Activated CD8-positive, alpha-beta memory T cell treated with anti-CD3 and anti-CD28 coated beads, Interleukin-2, amount 10 ng/mL, durations not matched to agents 7 days and 5 days (primary cell): ENCODE measurements at places on chromosomes 6 and 20.

DNA sequence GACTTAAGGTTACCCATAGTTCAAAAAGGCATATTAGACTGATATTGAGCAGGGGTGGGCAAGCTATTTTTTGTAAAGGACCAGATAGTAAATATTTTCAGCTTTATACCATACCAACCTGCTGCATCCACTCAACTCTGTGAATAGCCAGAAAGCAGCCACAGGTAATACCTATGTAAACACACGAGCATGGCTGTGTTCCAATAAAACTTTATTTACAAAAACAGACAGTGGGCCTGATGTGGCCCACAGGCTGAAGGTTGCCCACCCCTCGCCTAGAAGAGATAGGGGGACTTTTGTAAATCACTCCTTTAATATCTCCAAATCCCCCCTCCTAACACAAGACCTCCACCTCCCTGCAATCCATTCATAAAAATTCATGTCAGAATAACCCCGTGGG, 64.4 kb downstream of the PSMG4 start:
- peaks cover 13% of the 10 kb centered on the region for H3K4me1 ChIP-seq
- no peak overlapping the region for H3K27ac ChIP-seq
- DNase-seq, result no peak

GRCh38 chr6:146984251-146984924, 219.8 kb upstream of the STXBP5 start:
- H3K36me3 ChIP-seq, result no peaks in the 10 kb centered on the region
- H3K27me3 ChIP-seq, result no peaks in the 10 kb centered on the region
- H3K4me3 ChIP-seq, result no peak overlapping the region

- no peaks in the 10 kb centered on the region for H3K4me1 ChIP-seq
- H3K4me3 ChIP-seq, result no peak overlapping the region
These were observed 369.1 kb downstream of the CDH4 start for GRCh38 chr20:61621035-61621730.

- H3K27ac ChIP-seq, result peak overlapping the region; percentile 41
- peaks cover 20% of the 10 kb centered on the region for H3K27me3 ChIP-seq
- no peak for DNase-seq
- H3K4me1 ChIP-seq, result peaks cover 27% of the 10 kb centered on the region
- peaks cover 21% of the 10 kb centered on the region for H3K36me3 ChIP-seq
These were observed 896 bp downstream of the RPP21 start for GRCh38 chr6:30345852-30346251.

GRCh38 chr6:158557927-158558326, 2.0 kb upstream of the TMEM181 start:
- no peak overlapping the region for H3K4me3 ChIP-seq
- H3K27ac ChIP-seq, result no peak overlapping the region
- DNase-seq, result no peak
- H3K36me3 ChIP-seq, result peaks cover 4% of the 10 kb centered on the region
- H3K27me3 ChIP-seq, result peaks cover 9% of the 10 kb centered on the region
- peaks cover 31% of the 10 kb centered on the region for H3K4me1 ChIP-seq

- no peak overlapping the region for H3K4me3 ChIP-seq
- no peak overlapping the region for H3K27ac ChIP-seq
- no peaks in the 10 kb centered on the region for H3K36me3 ChIP-seq
- no peaks in the 10 kb centered on the region for H3K4me1 ChIP-seq
These were observed 689.7 kb upstream of the GJE1 start for GRCh38 chr6:141443032-141443431.

- no peaks in the 10 kb centered on the region for H3K36me3 ChIP-seq
- H3K27me3 ChIP-seq, result no peaks in the 10 kb centered on the region
- DNase-seq, result no peak
- no peak overlapping the region for H3K4me3 ChIP-seq
- no peak overlapping the region for H3K27ac ChIP-seq
- no peaks in the 10 kb centered on the region for H3K4me1 ChIP-seq
These were observed 34.7 kb upstream of the STXBP5 start for GRCh38 chr6:147169529-147169928.

GRCh38 chr6:19311786-19312185, 525.4 kb upstream of the ID4 start:
- no peaks in the 10 kb centered on the region for H3K4me1 ChIP-seq
- DNase-seq, result no peak
- H3K27me3 ChIP-seq, result no peaks in the 10 kb centered on the region
- H3K27ac ChIP-seq, result no peak overlapping the region

DNA sequence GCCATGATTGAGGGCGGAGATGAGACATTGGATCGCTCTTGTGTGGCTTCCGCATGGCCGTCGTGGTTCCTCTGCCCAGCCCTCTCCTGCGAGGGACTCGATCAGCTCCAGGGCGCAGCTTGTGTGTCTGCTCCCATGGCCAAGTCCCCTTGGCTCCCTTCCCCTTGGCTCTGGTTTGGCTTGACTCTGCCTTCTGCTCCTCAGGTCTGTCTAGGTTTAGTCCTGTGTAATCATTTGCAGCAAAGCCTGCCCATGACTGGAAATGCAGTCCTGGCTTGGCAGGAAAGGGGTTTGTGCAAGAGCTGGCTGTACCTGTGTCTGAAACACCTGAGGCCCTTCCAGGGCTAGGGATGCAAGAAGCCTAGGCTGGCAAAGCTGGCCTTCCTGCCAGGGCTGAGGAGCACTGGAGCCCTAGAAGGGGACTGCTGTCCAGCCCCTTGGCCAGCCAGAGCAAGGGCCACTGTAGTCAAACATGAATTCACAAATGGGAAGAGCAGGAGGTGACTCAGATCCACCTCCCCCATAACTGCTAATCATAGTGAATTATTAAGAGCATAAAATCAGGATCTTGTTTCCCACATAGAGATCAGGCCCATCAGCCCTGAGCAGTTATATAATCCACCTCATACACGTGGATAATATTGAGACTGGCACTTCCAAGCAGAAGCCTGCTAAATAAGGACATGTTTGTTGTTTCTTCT, 196.8 kb downstream of the FARS2 start:
- no peaks in the 10 kb centered on the region for H3K27me3 ChIP-seq
- no peak overlapping the region for H3K27ac ChIP-seq
- DNase-seq, result no peak
- H3K4me1 ChIP-seq, result no peaks in the 10 kb centered on the region
- H3K4me3 ChIP-seq, result no peak overlapping the region
- peaks cover 1% of the 10 kb centered on the region for H3K36me3 ChIP-seq

- H3K27ac ChIP-seq, result peak overlapping the region; percentile 10
- no peaks in the 10 kb centered on the region for H3K27me3 ChIP-seq
- no peak overlapping the region for H3K4me3 ChIP-seq
- peaks cover 51% of the 10 kb centered on the region for H3K4me1 ChIP-seq
These were observed 62.2 kb upstream of the DDR1 start for GRCh38 chr6:30821862-30822784.

GRCh38 chr20:62485701-62486089, 9.9 kb upstream of the GATA5 start:
- no peak overlapping the region for H3K4me3 ChIP-seq
- no peak for DNase-seq
- peaks cover 60% of the 10 kb centered on the region for H3K27me3 ChIP-seq

DNA sequence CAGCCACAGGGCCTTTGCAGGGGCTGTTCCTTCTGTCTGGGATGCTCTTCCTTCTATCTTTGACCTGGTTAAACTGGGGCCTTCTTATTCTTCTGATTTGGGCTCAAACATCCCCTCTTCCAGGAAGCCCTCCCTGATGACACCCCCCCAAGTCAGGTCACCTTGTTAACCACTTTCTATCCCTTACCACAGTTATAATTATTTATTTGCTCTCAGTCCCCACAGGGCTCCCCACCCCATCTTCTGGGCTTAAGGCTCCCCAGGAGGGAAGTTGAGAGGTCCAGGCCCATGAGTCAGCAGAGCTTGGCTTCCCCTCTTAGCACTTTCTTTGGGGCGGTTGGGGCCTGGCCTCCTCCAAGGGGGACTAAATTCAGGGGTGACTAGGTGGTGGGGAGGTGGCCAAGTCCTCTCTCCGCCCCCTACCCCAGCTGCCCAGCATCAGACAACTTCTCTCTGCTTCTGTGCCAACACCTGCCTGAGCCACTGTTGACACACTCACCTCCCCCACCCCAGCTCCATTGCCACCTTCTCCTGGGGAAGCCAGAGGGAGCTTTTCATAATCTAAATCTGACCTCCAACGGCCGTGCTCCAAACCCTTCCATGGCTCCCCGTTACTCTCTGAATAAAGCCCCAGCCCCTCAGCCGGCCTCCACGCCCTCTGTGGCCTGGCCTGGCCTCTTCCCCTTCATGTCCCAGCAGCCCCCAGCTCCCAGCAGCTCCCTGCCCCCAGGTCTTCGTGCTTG, 70.0 kb downstream of the CEBPB start:
- no peak overlapping the region for H3K4me3 ChIP-seq
- H3K4me1 ChIP-seq, result peaks cover 33% of the 10 kb centered on the region
- peaks cover 5% of the 10 kb centered on the region for H3K27me3 ChIP-seq
- H3K27ac ChIP-seq, result peak overlapping the region; percentile 5
- no peak for DNase-seq
- no peaks in the 10 kb centered on the region for H3K36me3 ChIP-seq

GRCh38 chr20:50678169-50678898, 13.0 kb downstream of the RIPOR3 start:
- H3K27ac ChIP-seq, result no peak overlapping the region
- no peaks in the 10 kb centered on the region for H3K36me3 ChIP-seq
- no peaks in the 10 kb centered on the region for H3K4me1 ChIP-seq

- peaks cover 11% of the 10 kb centered on the region for H3K4me1 ChIP-seq
- H3K27me3 ChIP-seq, result peaks cover 60% of the 10 kb centered on the region
- no peak for DNase-seq
These were observed 2.0 kb downstream of the TTLL9 start for GRCh38 chr20:31872406-31872805.

- H3K27me3 ChIP-seq, result no peaks in the 10 kb centered on the region
- no peak overlapping the region for H3K27ac ChIP-seq
- H3K36me3 ChIP-seq, result peaks cover 3% of the 10 kb centered on the region
- H3K4me3 ChIP-seq, result no peak overlapping the region
- peaks cover 25% of the 10 kb centered on the region for H3K4me1 ChIP-seq
These were observed 2.7 kb upstream of the ABHD16B start for GRCh38 chr20:63858393-63859165.

GRCh38 chr20:16364320-16364687, 208.9 kb downstream of the KIF16B start:
- no peak overlapping the region for H3K4me3 ChIP-seq
- DNase-seq, result no peak
- no peaks in the 10 kb centered on the region for H3K4me1 ChIP-seq
- no peak overlapping the region for H3K27ac ChIP-seq
- H3K36me3 ChIP-seq, result no peaks in the 10 kb centered on the region

- H3K36me3 ChIP-seq, result no peaks in the 10 kb centered on the region
- no peak overlapping the region for H3K4me3 ChIP-seq
- H3K27ac ChIP-seq, result no peak overlapping the region
- no peaks in the 10 kb centered on the region for H3K4me1 ChIP-seq
- peaks cover 21% of the 10 kb centered on the region for H3K27me3 ChIP-seq
These were observed 15.5 kb upstream of the TBX18 start for GRCh38 chr6:84779917-84780316.

GRCh38 chr20:34528921-34529297, 12.7 kb downstream of the DYNLRB1 start:
- no peaks in the 10 kb centered on the region for H3K4me1 ChIP-seq
- no peaks in the 10 kb centered on the region for H3K27me3 ChIP-seq
- no peak overlapping the region for H3K4me3 ChIP-seq
- H3K27ac ChIP-seq, result no peak overlapping the region

DNA sequence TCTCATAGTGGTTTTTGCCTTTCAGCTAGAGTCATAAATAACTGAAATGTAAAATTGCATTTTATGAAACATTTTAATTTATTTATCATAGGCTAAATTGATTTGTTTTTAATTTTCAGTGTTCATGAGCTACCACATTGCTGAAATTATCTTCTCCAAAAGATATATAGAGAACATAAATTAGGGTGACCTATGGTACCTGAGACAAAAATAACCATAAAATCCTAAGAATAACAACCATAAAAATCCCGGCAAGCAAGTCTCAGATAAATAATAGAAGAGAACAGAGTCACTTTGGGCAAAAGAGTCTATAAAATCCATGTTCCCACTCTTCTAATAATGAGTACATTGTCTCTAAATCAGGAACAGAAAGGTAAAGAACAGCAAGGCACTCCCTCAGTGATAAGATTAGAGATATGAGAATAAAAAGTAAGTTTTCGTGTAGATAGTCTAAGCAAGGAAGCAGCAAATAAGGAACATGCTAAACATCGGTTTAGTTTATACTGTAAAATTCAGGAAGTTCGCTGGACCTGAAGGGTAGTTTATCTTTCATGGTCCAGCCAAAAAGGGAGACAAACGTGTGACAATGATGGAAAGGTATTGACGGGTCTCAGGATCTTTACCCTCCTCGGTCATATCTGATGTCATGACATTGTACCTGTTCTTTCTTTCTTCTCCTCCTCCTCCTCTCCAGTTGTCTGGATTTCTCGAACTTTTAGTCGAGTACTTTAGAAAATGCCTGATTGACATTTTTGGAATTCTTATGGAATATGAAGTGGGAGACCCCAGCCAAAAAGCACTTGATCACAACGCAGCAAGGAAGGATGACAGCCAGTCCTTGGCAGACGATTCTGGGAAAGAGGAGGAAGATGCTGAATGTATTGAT, 117.6 kb downstream of the TMEM242 start:
- H3K4me3 ChIP-seq, result no peak overlapping the region
- H3K36me3 ChIP-seq, result peaks cover 19% of the 10 kb centered on the region
- no peak overlapping the region for H3K27ac ChIP-seq
- DNase-seq, result no peak

DNA sequence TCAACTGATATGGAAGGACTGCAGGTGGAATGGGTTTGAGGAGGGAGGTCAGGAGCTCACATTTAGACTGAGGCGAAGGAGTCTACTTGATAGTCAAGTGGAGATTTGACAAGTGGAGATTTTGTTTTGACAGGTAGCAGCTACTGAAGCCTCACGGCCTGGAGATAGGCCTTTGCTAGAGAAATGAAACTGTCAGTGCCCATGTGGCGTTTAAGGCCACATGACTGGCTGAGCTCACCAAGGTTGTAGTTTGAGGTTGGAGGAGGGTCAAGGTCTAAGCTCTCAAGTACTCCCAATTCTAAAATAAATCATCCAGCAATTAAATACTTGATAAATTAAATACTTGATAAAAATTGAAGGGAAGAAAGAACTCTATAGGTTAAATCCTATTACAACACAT, 80.1 kb upstream of the C6orf118 start:
- H3K4me3 ChIP-seq, result no peak overlapping the region
- no peak overlapping the region for H3K27ac ChIP-seq
- H3K27me3 ChIP-seq, result no peaks in the 10 kb centered on the region
- no peak for DNase-seq
- H3K4me1 ChIP-seq, result no peaks in the 10 kb centered on the region
- H3K36me3 ChIP-seq, result no peaks in the 10 kb centered on the region
